Stimulated activated memory B cell treated with anti-CD40 and anti-IgM and Interleukin-4, amounts not matched to agents 10 μg/mL and 1 μg/mL and 100 μg/mL, for 72 hours (primary cell): ENCODE measurements at places on chromosomes 16 and 17.

DNA sequence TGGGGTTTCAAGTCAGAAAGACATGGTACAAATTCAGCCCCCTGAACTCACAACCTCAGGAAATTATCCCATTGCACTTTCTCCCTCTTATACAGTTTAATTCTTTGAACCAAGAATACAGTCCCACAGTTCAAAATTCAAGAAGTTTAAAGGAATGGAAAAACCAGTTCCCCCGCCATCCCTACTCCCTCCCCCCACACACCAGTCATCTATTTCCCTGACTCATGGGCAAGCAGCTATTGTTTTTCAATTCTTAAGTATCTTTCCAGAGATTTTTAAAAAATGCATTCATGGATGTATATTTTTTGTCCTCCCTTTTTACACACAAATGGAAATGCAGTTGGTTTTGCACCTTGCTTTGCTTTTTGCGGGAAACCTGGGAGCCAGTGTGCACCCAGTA, 7.3 kb downstream of the SYCE1L start:
- ATAC-seq: no peak

DNA sequence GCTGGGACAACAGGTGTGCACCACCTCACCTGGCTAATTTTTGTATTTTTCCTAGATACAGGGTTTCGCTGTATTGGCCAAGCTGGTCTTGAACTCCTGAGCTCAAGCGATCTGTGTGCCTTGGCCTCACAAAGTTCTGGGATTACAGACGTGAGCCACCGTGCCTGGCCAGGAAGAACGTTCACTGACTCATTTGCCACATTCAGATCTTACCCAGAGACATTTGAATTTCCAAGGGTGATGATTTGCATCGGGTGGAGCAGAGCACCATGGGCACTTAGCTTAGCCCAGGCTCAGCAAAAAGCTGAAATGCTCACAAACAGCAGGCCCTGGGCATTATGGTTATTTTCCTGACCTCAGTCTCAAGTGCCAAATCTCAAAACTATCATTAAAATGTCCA, 14.5 kb upstream of the ADORA2B start:
- ATAC-seq: no peak

- no peak for ATAC-seq
These were observed 87.9 kb downstream of the CLEC16A start for GRCh38 chr16:11032000-11032921.

- ATAC-seq: no peak
These were observed 99.0 kb downstream of the MSI2 start for GRCh38 chr17:57355090-57355859.
